Stimulated activated CD4-positive, alpha-beta T cell treated with anti-CD3 and anti-CD28 coated beads, Interleukin-1b, Interleukin-23, amount 100 ng/mL, for 4 hours (primary cell): ENCODE measurements at places on chromosomes 1 and 21.

- no peak for DNase-seq
Measured at GRCh38 chr1:204477036-204477740, 17.4 kb downstream of the PIK3C2B start.

GRCh38 chr1:99784809-99785255 is 18.4 kb upstream of the FRRS1 start:
- no peak for DNase-seq

GRCh38 chr21:45818276-45818903 is 163.2 kb upstream of the COL6A1 start:
- DNase-seq: no peak

GRCh38 chr1:44084998-44085675 is 33.5 kb upstream of the KLF17 start:
- no peak for DNase-seq

- no peak for DNase-seq
Measured at GRCh38 chr1:33824321-33824720, 39.6 kb upstream of the HMGB4 start.

- DNase-seq: no peak
Measured at GRCh38 chr1:116951200-116951935, 41.7 kb downstream of the PTGFRN start.

- no peak for DNase-seq
Measured at GRCh38 chr1:50109647-50110075, 941 bp downstream of the ELAVL4 start.

- no peak for DNase-seq
Measured at GRCh38 chr1:218304281-218305039, 19.4 kb downstream of the RRP15 start.

DNA sequence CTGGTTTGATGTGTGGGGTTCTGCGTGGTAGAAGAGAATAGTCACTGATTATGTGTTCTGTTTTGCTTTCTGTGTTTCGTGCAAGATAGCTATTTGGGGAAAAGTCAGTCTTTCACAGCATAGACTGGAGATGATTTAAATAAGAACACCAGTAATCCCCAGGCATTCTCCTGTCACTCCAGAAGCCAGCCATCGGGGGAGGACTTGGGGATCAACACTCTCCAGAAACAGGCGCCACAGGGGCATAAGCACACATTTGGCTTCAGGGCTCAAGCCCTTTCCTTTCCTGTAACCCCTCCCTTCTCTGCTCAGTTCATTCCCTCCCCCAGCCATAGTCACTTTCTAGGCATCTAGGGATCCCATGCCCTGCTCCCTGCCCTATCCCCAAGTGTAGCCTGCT is 97.3 kb upstream of the BEND5 start:
- DNase-seq: no peak

DNA sequence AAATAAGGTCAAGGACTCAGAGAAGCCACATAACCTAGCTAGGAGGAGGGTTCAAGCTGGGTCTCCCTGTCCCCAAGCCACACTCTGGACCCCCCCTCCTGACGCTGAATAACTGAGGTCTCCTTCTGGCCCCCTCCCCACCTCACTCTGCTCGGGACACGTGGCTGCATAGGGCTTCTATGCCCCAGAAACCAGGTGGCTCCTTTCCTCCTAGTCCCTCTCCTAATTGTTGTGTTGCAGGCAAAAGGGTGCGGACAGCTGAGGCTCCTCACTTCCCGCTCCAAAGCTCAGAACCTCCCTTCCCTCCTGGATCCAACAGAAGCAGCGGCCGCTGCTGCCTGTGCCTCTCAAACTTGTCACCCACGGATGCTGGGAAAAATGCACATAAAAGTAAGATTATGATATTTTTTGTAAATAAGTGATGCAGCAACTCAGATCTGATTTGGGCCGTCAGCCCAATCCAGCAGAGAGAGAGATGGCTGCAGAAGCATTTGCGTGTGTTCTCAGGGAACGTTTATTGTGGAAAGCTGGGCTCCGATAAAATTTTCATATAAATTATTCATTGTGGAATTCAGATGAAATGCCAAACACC is 40.8 kb upstream of the C1orf174 start:
- no peak for DNase-seq

- no peak for DNase-seq
Measured at GRCh38 chr1:29849991-29850757, 613.9 kb downstream of the PTPRU start.

DNA sequence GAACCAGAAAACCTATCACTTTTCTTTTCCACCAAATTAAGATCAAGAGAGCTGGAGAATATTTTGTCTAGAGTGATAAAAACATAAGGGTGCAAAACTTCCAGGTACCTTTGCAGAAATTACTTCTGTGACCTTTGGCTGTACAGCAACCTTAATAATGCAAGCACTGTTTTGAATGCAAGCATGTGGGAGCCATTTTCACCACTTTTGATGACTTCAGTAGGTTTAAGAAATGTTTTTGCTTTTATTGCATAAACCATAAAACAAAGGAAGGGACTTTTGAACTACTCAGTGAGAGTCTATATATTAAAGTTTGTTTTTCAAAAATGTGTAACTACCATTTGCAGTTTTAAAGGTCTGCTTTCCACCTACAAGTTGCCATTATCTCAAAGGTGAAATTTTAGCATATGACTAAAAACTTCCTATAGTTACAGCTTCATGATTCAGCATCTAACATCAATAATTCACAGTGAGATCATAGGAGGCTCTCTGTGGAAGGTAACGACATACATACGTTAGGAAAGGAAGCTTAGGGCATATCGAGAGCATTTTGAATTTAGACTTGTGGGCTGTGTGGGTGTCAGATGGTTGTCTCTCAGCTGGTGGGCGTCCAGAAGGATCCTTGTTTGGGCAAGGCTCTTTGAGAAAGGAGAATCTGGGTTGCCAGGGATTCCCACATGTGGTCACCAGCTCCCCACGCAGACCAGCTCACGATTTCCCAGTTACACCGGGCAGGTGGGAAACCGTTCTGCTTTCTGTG is 1.1 kb upstream of the GADD45A start:
- DNase-seq: peak; percentile 37

- no peak for DNase-seq
Measured at GRCh38 chr1:100353071-100353801, 930 bp downstream of the CDC14A start.

DNA sequence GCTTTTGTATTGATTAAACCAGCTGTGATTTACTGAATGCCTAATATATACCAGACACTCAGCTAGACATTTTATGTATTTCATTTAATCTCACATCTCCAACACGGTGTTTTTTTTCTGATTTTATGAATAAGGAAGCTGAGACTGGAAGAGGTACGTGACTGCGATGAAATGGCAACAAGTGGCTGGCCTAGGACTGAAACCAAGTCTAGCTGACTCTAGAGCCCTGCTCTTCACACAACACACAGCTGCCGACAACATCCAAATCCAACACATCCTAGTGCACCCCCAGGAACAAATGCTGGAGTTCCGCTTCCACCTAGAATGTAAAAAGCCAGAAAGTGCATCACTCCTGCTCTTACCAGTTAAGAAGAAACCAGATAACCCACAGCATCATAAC is 10.7 kb upstream of the TOMM20 start:
- DNase-seq: no peak
